ENCODE measurements at places on chromosomes 12 and 14.
A peak's percentile ranks its signal among the peaks of the same experiment; 100 is the strongest.

DNA sequence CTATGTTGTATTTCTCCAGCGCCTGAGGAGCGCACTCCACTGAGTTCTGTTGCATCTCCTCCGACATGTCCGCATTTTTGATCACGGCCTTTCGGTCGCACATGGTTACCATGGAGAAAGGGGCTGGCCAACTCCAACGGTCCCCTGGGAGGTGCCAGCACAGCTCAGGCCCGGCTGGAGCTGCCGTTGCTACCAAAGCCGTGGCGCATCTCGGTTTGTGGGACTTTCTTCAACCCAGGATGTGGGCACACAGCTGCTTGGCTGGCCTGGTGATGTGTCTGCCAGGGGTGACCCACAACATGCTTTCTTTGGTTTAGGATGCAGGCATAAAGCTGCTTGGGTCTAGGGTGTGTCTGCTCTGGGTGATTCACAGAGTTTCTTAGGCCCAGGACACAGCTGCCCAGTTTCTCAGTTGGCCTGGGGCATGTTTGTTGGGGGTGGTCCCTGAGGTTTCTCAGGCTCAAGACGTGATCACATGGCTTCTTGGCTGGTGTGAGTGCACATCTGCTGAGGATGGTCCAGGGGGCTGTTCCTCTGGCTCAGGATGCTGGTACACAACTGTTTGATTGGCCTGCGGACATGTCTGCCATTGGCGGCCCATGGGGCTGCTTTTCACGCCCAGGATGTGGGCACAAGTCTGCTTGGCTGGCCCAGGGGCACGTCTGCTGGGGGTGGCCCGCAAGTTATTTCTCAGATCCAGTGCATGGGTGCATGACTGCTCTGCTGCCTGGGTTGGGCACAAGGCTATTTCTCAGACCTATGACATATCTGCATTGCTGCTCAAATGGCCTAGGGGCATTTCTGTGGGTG lies 25.9 kb upstream of the GTF2A1 start:
- DNase-seq, result no peak

GRCh38 chr12:23060161-23060560 lies 435.2 kb downstream of the ETNK1 start:
- no peak for DNase-seq

DNA sequence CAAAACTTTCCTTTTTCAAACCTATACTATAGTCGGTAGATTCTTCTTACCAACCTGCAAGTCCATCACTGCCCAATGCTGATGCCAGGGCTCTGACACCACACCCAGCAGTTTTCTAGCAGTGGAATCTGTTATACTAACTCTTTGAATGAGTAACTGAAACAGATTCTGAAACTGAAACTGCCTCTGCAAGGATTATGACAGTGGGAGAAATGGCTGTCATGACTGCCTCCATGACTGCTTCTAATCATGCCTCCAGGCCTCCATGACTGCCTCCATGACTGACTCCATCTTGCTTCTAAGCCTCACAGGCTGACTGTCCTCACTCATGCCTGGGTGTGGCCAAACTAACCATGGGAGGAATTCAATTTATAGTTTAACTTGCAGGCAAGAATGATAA lies 29.4 kb upstream of the OXA1L start:
- DNase-seq, result peak; percentile 12

DNA sequence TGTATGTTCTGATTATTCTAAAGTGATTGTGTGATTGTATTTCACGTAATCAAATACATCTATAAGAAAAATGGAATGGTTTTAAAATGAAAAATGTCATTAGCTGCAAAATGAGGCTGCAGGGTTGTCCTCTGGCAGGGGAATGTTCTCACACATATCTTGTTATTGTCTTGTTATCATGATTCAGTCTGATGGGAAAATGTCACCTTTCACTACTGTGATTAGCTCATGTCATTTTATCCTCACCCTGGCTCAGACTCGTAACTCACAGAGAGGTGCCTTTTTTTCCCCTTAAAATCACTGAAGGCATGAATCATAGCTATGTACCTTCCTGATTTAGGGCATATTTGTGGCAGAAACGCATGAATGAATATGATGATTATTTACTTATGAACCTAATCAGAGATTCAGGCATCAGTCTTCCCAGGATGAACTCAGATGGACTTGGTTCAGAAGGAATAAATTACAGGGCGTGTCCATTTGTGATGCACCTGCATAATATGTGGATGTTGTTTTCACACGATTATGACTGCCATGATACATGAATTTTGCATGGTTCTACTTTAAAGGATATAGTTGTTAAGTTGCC lies 1339.2 kb downstream of the AACS start:
- no peak for DNase-seq

GRCh38 chr14:88870777-88871176 lies 46.3 kb downstream of the TTC8 start:
- DNase-seq, result no peak

- DNase-seq, result no peak
These were observed 14.3 kb upstream of the RIC8B start for GRCh38 chr12:106760184-106760531.

DNA sequence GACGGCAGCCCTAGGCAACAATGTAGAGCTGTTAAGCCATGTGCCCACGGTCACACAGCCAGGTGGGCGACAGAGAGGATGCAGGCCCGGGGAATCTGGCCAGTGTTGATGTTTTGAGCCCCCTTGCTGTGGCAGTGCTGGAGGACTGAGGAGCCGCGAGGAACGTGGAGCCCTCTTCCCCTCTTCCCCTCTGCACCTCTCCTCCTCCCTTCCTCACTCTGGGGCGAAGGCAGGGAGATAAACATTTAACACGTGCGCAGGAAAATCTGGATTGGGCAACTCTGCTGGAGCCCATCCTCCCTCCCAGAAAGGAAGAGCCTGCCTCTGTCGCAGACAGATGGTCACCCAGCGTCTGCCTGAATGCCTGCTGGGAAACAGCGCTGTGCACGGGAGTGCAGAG lies 376.8 kb downstream of the FUT8 start:
- DNase-seq, result no peak

- DNase-seq, result no peak
These were observed 227.8 kb downstream of the ZFP36L1 start for GRCh38 chr14:68564826-68565759.

- DNase-seq, result peak; percentile 69
These were observed 107.7 kb downstream of the ARF6 start for GRCh38 chr14:50000380-50001150.

GRCh38 chr14:76883447-76883846 lies 57.2 kb downstream of the LRRC74A start:
- no peak for DNase-seq

- DNase-seq, result no peak
These were observed 68.5 kb upstream of the BEGAIN start for GRCh38 chr14:100655741-100656085.

DNA sequence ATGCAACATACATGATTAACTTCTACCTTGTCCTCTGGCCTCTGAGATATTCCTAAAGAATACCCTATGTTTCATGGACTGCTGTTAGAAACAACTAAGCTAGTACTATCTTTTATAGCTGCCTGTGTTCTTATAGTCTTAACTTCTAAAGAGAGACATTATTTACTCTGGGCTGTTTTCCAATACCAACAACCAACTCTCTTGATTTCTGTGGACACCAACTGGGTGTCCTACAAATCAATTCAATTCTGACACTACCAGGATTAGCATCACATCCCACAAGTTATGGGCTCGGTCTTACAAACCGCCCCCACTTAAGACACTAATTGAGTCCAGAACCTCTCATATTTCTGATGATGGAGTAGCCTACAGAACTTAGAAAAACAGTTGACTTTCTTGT lies 8.3 kb downstream of the XPOT start:
- no peak for DNase-seq

GRCh38 chr14:64159588-64159987 lies 134.6 kb downstream of the ESR2 start:
- DNase-seq, result no peak

- DNase-seq, result no peak
These were observed 37.9 kb downstream of the SH2B3 start for GRCh38 chr12:111443586-111443985.

- DNase-seq, result no peak
These were observed 367 bp upstream of the FRS2 start for GRCh38 chr12:69469854-69470188.

- no peak for DNase-seq
These were observed 30.1 kb downstream of the MED13L start for GRCh38 chr12:116247377-116247776.

- peak; percentile 86 for DNase-seq
These were observed 891.1 kb downstream of the TMEM121 start for GRCh38 chr14:106417224-106418049.

DNA sequence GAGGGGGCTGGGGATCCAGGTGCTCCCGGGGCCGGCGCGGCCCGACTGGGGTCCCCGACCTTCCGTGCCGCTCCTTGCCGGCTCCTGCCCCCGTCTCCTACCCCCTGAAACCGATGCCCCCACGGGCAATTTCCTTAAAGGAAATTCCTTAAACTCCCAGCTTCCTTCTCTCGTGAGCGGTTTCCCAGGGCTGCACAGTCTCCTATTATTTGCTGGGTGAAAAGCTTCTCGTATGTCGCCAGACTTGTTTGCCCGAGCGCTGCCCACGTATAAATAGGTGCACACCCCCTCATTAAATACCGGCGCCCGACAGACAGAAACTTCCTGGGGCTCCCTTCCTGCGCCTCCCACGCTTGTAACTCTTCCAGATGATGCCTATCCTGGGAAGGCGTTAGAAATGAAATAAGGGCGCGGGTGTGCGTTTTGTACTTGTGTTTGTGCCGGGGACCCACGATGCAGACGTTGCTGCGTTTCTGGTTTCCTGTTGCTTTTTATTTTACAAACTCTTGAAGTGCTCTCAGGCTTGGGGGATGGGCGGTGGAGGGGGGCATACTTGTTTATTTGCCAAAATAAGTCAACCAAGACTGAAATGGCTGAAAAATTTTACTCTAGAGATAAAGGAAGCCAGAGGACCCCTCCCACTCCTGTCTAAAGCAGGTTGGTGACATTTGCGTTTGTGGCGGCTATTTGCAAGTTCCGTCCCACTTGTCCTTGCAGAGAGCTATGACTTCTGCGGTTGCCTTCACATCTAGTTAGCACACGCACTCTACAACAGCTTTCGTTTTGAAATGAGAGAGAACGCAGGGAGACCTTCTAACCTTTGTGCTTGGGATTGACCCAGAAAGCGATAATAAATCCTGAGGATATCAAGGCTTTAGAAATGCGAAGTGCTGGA lies 1.0 kb downstream of the HIP1R start:
- DNase-seq, result no peak

DNA sequence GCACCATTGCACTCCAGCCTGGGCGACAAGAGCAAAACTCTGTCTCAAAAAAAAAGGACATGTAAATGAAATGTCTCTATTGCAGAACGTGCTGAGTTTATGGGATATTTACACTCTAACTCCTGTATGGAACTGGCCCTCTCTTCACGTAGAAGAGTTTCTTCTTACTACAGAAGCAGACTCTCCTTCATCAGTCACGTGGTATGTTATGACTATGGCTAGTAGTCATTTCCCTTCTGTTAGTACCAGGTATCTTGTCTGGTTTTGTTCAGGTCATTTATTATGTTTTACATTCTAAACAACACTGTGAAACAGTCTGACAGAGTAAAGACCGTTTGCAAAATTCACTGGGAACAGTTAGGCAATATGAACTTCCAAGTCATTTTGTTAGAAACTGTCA lies 20.3 kb downstream of the KNTC1 start:
- no peak for DNase-seq

GRCh38 chr14:49865431-49865859 lies 12.9 kb upstream of the NEMF start:
- peak; percentile 76 for DNase-seq

DNA sequence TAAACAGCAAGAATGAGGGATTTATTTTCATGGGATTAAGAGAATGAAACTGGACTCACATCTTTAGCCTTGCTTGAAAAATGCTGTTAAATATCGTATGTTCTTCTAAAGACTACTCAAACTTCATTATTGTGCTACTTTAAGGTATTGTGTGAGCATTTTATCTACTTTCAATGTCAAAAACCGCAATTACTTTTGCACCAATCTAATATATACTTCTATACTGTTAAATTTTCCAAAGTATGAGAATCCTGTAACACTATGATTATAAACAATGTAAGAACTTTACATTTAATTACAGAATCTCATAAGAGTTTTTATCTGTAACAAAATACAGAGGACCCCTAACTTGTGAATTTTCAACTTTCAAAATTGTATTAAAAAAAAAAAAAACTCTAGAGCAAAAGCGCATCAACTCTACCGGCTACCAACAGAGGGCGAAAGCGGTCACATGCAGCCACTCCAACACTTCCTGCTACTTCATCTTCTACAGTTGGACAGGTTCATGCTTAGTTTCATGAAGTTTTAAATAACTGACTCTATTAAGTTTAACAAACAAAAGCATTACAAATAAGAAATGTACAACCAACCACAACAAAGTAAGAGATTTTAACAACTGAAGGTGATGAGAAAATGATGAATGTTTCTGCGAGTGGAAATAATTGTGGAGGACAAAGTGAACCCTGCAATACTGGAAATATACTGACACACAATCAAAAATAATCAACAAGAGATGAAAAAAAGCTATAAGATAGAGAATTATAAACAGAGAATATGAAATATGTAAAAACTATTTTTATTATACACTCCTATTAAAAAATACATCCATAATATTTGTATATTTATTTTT lies 210.9 kb downstream of the MED13L start:
- DNase-seq, result peak; percentile 33

- DNase-seq, result no peak
These were observed 440.8 kb downstream of the EGLN3 start for GRCh38 chr14:33510063-33510481.

- DNase-seq, result no peak
These were observed 34.8 kb upstream of the SLC38A2 start for GRCh38 chr12:46407361-46407760.
